ENCODE measurements at places on chromosomes 5 and 9. TPM values are rescaled to one million over a fixed set of nuclear protein-coding genes. Genes with fewer than 3 reads are reported as not detected.
A peak's percentile ranks its signal among the peaks of the same experiment; 100 is the strongest.

DNA sequence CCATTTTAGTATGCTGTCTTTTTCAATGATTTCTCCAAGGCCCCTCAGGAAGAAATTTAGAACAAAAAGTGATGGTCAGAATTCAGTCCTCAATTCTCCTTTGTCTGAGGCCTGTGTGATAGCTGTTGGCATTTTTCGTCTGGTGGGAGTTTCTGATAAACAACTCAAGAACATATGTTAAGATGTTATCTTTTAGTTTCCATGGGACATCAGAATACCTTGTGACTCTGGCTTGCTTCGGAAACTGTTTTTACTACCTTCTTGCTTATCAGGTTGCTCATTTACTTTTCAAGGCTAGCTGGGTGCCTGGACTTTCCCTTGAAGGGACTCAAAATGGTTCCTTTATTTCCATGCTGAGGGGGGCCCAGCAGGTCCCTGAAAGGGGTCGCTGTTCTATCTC lies 97.2 kb downstream of the INVS start:
- no peak for DNase-seq

- DNase-seq = no peak
Measured at GRCh38 chr9:136847088-136847825, 2.0 kb upstream of the PHPT1 start.

DNA sequence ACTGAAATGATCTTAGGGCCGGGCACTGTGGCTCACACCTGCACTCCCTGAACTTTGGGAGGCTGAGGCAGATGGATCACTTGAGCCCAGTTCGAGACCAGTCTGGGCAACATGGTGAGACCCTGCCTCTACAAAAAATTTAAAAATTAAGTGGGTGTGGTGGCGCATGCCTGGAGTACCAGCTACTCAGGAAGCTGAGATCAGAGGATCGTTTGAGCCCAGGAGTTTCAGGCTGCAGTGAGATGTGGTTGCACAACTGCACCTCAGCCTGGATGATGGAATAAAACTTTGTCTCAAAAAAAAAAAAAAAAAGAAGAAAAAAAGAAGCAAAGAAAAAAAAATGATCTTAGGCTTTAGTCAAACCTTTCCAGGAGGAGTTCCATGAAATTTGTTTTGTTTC lies 41.8 kb downstream of the MEF2C start:
- DNase-seq = no peak

- no peak for DNase-seq
Measured at GRCh38 chr5:180492226-180492903, 1.8 kb upstream of the CNOT6 start.

DNA sequence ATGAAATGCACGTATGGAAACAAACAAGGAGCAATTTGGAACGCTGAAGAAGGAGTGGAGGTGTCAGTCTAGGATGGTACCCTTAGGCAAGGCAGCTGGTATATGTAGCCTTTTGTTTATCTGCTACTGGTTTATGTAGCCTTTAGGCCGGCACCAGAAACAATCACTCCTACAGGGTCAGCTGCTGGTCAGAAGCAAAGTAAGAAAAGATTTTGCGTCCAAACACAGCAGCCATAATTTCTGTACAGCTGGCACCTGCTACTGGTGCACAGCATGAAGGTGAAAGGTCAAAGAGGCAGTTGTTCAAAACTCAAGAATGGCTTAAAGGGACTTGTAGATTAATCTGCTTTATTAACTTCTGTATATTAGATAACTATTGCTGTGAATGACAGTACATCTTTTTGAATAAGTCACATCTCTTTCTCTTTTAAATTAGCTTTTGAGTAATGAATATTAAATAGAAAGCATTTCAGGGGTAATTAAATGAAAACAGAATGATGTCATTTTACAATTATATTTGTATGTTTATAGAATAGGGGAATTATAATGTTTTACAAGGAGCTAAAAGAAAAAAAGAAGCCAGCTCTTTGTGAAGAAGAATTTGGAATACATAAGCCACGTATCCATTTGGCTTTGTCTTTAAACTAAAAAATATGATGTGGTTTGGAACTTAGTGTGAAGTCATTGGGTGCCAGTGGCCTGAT lies 33.1 kb upstream of the TLX3 start:
- DNase-seq = no peak

DNA sequence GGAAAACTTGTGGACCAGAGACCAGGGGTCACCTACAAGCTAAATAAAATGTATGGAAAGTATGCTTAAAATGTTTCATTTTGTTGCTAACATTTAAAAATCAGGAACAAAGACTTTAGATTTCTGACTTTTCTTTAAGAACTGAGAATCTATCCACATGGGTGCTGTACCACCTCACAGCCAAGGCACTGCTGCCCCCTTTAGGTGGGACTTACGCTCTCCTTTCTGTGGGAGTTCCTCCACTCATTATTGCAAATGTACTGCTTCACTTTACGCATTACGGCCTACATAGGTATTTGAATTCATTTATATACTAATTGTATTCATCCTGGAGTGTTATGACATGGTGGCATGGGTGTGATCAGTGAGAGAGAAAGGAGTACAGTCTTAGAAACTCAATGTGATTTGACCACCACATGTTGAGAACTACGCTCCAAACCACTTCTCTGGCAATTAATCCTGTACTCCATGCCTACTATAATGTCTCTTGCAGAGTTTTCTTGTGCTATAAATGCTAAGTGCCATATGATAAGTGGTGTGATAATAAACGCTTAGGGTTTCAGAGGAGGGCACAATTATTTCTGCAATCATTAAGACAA lies 24.7 kb upstream of the CETN3 start:
- peak; percentile 59 for DNase-seq

GRCh38 chr9:108655818-108656217 lies 200.0 kb downstream of the ACTL7B start:
- DNase-seq = no peak

- DNase-seq = no peak
Measured at GRCh38 chr9:33459115-33459514, 11.7 kb upstream of the AQP3 start.

DNA sequence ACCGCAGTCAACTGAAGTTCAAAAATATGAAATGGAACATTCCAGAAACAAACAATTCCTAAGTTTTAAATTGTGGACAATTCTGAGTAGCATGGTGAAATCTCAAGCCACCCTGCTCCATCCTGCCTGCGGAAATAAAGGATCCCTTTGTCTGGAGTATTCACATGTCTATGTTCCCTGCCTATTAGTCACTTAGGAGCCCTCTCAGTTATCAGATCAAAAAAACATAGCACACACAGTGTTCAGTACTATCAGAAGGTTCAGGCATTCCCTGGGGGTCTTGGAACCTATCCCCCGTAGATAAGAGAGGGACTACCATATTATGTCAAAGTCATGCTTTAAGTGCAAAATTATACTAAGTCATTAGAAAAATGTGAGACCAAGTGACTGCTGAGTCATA lies 300.8 kb downstream of the SEMA5A start:
- no peak for DNase-seq

- DNase-seq = no peak
Measured at GRCh38 chr5:147751156-147751830, 31.2 kb downstream of the JAKMIP2 start.

DNA sequence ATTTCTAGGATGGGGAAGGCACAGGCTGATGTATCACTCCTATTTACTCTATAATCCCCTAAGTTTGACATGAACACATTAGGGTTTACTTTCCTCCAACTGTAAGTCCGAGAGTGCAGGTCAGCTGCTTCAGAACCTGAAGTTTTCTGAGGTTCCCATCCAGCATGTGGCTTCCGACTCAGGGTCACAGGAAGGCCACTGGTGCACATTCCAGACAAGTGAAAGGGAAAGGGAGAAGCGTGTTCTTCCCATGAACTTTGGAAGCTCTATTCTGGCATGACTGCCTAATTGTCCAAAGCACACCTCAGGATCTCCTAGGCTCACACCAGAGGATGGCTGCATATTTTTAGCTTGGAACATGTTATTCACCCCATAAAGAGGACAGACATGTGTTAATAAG lies 602.6 kb downstream of the SEMA5A start:
- no peak for DNase-seq

Gene CDKN2B-AS1
- not detected for total RNA-seq

DNA sequence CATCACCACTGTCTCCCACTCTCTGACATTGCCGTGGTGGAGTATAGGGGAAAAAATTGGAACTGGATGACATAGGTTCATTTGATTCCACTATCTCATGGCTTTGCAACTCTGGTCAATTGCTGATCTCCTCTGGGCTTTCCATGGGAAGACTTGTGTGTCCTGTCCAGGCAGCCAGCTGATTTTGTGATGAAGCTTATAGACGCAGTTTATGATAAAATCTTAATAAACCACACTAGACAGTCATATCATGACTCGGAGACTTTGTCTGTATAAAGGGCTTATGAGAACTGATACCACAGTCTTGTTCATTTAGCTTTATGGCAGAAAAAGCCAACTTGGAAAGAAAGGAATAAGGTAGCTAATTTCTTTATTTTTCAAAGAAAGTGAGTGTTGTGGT lies 296.5 kb downstream of the MAST4 start:
- DNase-seq = no peak

DNA sequence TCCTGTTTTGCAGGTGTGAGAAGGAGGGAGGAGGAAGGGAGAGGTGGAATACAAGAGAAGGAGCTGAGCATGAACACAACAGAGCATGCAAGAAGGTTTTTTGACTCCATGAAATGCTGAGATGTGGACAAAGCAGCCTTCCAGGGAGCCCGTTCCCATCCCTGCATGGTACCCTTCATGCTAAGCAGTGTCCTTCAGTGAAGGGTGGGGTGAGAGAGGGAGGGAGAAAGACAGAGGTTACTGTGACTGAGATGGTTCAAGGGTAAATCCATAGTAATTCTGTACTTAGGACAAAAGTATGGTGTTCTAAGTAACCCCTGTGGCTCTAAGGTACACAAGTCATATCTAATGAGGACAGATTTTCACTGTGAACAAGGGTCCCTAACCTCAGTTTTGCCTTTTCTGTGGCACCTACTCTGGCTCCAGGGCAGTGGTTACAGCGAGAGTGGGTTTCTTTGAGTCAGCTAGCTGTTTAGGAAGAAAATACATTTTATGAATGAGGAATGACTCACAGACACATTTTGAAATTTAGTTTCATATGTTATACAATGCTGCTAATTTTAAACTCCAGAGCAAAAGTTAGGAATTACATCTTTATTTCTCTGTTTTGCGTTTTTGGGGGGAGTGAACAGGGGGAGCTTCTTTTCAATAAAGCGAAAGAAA lies 184.9 kb upstream of the SLC12A2 start:
- DNase-seq = no peak

- DNase-seq = no peak
Measured at GRCh38 chr5:60597572-60598320, 102.2 kb downstream of the DEPDC1B start.

DNA sequence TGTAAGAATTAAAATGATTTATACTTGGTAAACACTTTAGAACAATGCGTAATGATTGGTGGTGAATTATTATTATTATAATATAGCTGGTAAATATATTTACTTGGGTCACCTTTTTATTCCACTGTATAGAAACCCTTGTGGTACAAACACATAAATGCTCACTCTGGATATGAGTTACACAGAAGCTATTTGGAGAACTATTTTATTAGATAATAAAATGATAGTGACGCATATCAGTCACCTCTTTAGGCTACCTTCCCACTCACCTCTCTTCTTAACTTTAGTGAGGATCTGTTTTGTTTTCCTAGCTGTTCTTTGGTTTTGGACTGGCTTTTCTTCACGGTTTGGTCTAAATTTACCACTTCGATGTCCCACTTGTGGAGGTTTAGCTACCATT lies 537.8 kb upstream of the DAP start:
- DNase-seq = no peak

DNA sequence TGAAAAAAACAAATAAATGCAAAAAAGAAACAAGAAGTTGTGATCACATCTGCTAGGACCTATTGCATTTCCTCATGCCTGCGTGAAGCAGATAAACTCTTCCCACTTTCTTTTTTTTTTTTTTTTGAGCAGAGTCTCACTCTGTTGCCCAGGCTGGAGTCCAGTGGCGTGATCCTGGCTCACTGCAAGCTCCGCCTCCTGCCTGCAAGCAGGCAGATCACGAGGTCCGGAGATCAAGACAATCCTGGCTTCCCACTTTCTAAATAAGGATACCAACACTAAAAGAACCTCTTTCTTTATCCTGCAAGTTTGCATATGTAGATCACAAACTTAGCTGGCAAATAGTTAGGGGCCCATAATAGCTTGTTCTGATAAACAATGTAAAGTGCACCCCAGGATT lies 128.6 kb downstream of the ASTN2 start:
- DNase-seq = no peak

- no peak for DNase-seq
Measured at GRCh38 chr5:124729720-124730359, 16.6 kb downstream of the ZNF608 start.

- DNase-seq = no peak
Measured at GRCh38 chr9:122219856-122220672, 8.7 kb downstream of the LHX6 start.

GRCh38 chr5:140186267-140186671 lies 11.3 kb downstream of the CYSTM1 start:
- DNase-seq = no peak

DNA sequence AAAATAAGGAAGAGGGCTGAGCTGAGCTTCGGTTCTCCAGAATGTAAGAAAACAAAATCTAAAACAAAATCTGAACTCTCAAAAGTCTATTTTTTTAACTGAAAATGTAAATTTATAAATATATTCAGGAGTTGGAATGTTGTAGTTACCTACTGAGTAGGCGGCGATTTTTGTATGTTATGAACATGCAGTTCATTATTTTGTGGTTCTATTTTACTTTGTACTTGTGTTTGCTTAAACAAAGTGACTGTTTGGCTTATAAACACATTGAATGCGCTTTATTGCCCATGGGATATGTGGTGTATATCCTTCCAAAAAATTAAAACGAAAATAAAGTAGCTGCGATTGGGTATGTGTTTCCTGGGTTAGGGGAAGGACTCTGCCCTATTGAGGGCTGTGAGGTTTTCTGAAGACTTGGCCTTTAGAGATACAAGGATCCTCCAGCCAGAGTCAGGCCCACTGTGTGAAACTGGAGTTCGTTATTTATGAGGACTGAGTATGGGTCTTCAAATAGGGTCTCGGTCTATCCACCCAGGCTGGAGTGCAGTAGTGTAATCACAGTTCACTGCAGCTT lies 3.8 kb downstream of the EGR1 start:
- DNase-seq = no peak

DNA sequence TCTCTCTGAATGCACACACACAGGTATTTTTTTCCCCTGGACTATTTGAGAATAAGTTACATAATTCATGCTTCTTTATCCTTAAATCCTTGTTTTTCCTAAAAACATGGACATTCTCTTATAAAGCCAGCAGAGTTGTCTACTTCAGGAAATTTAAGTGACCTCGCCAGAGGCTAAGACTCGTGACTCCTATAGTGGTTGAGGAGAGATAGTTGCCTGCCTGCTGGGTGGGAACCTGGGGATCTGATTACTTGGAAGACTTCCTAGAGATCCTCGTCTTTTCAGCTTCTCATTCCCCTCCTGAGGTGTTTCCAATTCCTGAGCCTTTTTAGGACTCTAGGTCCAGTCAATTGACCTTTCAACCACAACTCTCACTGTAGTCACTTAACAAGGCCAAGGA lies 5.5 kb downstream of the SLC30A5 start:
- no peak for DNase-seq
